ENCODE measurements at places on chromosomes 5 and 9.

DNA sequence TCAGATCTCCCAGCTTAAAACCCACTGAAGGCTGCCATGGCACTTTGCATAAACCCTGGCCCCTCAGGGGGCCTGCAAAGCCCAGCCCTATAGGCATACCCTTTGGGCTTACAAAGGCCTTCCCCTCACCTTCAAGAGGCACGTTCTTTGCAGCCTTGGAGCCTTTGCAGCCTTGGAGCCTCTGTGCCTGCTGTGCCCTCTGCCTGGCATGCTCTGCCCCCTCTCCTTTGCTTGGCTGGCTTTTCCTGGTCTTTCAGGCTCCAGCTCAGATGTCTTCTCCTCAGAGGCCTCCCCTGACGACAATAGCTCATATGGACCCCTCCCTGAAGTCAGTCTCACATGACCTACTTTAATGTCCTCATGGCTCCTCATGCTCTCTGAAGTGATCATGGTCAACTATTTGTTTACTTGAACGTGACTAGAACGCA lies 60.3 kb downstream of the CXXC5 start:
- no peak for DNase-seq

DNA sequence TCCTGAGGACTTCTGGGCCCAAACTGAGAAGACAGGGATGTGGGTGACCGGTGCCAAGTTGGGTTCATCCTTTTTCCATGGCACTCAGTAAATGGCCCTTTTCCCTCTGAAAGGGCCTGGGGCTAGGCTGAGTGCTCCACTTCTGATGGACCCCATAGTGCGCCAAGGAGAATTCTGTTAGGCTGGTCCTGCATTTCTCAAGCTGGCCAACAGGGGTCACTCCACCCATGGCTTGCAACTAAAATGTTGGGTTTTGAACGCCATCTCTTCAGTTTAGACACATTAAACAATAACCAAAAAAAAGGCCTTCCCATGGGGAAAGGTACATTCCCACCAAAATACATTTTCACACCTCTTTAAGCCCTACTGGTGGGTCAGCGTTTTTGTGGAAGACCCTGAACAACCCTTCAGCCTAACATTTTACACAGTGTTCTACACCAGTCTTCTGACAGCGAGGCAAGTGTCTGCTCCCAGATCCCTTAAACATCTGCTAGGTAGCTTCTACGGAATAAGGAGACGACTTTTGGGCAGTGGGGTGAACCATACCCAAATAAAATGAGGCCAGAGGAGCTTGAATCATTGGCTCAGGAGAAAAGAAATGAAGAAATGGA lies 27.3 kb downstream of the CNTFR start:
- DNase-seq = peak; percentile 37

- no peak for DNase-seq
Measured at GRCh38 chr5:154313360-154314017, 123.0 kb downstream of the GALNT10 start.

DNA sequence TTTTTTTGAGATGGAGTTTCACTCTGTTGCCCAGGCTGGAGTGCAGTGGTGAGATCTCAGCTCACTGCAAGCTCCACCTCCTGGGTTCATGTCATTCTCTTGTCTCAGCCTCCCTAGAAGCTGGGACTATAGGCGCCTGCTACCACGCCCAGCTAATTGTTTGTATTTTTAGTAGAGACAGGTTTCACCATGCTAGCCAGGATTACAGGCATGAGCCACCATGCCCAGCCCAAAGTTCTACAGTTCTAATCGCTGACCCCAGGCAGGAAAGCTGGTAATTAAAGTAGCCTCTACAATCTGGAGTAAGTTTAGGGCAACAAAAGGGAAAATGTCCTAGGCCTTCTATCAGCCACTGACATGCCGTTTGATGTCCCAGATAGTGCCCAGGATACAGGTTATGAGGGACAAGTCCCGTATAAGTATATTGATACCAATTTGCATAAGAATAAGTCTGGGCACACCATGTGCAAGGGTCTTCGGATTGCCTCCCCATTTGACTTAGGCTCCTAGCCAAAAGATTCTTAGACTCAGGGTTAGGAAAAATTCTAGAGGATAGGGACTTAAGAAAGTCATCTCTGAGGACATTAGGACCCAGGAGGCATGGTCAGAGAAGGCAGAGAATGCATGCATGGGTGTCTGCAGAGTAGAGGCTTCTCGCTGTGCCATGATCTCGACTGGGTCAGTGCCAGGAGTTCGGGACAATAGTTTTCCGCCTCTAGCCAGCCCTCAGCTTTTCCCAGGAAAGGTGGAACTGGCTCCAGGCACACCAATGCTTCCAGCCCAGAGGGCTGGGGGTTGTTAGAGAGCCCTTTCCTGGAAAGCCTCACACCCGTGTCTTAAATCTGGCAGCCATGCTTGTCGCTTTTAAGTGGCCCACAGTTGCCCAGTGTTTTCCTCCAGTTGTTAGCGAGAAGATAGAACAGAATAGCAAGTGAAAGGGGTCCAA lies 1111.1 kb downstream of the TAF11L14 start:
- peak; percentile 53 for DNase-seq

DNA sequence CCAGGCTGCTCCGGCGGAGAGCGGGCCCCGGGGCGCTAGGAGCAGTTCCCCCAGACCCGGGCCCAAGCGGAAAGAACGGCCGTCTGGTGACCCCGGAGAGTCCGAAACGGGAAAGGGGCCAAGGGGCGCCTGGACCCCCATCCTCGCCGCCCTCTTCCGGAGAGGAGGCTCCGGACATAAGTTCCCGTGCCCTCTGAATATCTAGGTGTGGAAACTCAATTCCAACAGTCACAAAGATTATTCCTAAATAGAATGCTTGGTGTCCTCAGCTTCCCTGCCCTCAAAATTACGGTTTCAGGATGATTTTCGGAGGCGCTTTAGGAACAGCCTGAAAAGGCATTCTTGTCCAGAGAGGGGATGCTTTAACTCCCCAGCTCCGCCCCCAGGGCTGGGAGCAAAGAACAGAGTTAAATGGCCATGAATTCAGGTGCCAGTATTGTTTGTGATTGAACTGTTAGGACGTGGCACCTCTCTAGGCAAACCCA lies 681 bp upstream of the LHFPL2 start:
- DNase-seq = no peak

- peak; percentile 73 for DNase-seq
Measured at GRCh38 chr5:32740651-32741050, 29.5 kb downstream of the NPR3 start.

DNA sequence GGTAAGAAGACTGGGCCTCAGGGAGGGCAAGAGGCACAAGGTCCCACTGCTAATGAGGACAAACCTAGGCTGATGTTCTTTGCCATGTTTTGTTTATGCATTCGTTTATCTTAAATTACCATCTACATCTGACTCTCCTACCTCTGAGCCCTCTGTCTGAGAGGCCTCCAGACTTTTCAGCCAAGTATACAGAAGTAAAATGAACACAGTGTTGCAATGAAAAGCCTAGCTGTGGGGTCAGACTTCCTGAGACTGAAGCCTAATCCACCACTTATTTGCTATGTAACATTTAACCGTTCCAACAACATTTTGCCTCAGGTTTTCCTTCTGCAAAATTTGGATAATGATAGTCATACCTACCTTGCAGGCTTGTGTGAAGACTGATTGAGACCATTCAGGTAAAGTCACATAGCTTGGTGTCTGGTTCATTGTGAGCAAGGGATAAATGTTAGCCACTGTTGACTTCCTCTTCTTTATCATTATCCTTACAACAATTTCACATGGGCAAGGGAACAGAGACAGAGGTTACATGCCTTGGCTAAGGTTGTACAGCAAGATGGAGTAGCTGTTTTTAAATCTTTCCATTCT lies 374.9 kb upstream of the CLINT1 start:
- peak; percentile 39 for DNase-seq

DNA sequence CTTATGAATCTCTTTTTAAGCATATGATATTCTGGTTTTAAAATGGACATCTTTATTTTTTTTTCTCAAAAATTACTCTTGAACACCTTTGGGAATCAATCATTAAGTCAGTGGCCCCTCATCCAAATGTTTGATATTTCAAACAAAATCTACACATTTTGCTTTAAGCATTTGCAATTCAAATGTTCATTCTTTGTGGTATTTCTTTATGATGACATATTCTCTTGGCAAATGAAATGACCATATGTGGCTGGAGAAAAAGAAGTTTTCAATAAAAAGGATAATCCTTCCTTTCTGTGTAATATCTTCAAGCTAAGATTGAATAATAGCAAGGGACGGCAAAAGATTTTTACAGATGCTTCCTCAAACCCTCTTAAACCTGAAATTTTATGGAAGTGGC lies 420.8 kb downstream of the MTRR start:
- DNase-seq = no peak
